ENCODE measurements at places on chromosomes 6 and 20. TPM values are rescaled to one million over a fixed set of nuclear protein-coding genes. Genes with fewer than 3 reads are reported as not detected.

- no peak for DNase-seq
- H3K36me3 ChIP-seq, result no peaks in the 10 kb centered on the region
- no peaks in the 10 kb centered on the region for H3K4me1 ChIP-seq
- H3K4me3 ChIP-seq, result no peak overlapping the region
- no peaks in the 10 kb centered on the region for H3K27me3 ChIP-seq
Measured at GRCh38 chr20:60203451-60203850, 245.2 kb downstream of the CDH26 start.

GRCh38 chr20:32112841-32113240 lies 3.3 kb downstream of the TM9SF4 start:
- DNase-seq, result no peak
- H3K27me3 ChIP-seq, result no peaks in the 10 kb centered on the region
- H3K4me1 ChIP-seq, result peaks cover 6% of the 10 kb centered on the region
- H3K36me3 ChIP-seq, result no peaks in the 10 kb centered on the region
- H3K4me3 ChIP-seq, result no peak overlapping the region
- H3K27ac ChIP-seq, result no peak overlapping the region

DNA sequence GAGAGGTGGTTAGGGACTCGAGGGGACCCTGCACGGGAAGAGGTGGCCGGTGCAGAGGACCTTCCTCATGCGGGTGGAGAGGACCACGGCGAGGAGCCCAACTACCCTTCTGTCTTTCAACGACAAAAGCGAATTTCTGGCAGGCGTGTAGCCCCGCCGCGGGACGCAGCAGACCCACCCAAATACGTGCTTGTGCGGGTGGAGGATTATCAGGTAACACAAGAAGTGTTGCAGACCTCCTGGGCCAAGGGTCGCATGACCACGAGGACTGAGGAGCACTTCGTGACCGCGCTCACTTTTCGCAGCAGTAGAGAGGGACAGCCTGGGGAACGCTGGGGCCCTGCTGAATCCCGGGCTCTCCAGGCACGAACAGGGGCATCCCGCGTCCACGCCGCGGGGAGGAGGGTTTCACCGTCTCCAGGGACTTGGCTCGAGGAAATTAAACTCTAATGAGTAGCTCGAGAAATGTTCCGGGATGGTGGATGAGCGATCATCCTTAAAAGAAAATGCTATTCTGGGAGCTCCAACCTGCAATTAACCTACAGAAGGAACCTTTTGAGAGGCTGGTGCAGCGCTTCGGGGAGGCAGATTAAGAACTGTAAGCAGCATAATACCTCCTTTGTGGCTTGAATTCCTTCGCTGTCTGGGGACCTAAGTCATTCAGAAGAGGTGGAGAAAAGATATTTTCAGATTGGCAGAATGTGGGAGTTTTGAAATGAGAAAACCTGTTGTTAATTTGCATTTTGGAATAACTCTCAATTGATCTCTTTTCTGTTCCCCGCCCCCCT lies 804 bp downstream of the C6orf141 start:
- H3K27ac ChIP-seq, result no peak overlapping the region
- no peaks in the 10 kb centered on the region for H3K27me3 ChIP-seq
- peaks cover 6% of the 10 kb centered on the region for H3K4me1 ChIP-seq
- peak overlapping the region; percentile 23 for H3K4me3 ChIP-seq
- no peaks in the 10 kb centered on the region for H3K36me3 ChIP-seq

DNA sequence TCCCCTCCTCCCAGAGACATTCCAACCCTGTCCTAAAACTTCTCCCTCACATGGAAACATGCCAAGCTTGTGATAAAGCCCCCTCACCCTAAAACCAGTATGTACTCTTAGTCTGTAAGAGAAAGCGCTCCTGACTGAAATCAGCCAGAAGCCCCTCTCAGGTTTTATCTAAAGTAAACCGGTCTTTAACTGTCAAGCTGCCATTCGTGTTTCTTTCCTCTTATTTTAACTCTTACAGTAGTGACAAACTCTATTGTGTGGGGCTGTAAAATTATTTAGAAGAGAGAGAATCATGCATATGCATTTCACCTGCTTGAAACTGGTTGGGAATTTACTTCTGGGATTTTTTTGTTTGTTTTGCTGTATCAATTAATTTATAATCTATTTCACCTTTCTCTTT lies 62.7 kb downstream of the FARS2 start:
- H3K36me3 ChIP-seq, result no peaks in the 10 kb centered on the region
- H3K4me1 ChIP-seq, result no peaks in the 10 kb centered on the region
- no peak for DNase-seq
- no peak overlapping the region for H3K27ac ChIP-seq
- no peaks in the 10 kb centered on the region for H3K27me3 ChIP-seq
- no peak overlapping the region for H3K4me3 ChIP-seq

DNA sequence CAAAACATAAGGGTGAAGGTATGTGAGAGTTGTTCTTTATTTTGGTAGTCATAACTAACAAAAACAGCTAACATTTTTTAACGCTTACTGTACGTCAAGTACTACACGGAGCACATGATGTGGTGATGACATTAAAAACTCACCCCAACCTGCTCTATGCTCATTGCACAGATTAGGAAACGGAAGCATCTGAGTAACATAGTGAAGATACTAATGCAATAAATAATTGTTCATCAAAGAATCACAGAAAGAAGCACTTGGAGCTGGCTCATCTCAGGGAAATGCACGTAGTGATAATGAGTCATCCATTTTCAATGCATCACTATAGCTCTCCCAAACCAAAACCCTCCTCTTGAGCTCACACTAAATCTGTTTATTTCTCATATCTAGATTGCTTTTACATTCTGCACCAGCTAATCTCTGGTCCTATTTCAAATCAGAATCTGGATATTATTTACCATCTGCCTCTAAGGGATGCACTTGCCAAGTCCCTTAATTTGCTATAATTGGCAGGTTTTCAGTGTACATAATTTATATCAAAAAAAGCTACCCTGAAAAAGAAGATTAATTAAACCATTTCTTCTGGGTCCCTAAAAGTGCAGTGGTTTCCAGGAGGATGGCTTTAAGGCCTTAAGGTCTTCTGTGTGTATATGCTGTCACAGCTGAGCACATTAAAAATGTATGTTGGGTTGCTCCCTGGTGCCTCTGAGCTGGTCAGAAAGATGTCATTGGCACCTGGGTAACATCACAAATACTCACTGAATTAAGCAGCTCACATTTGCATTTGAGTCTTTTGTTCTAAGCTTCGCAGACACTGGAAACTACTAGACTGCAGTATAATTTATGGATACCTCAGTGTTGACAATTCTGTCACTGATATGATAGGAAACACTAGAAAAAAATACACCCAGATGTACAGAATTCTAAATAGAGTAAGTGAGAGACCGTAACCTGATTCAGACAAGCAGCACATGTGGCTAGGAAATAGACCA lies 677.4 kb upstream of the CITED2 start:
- DNase-seq, result no peak
- H3K27me3 ChIP-seq, result no peaks in the 10 kb centered on the region
- no peaks in the 10 kb centered on the region for H3K4me1 ChIP-seq
- no peak overlapping the region for H3K4me3 ChIP-seq

GRCh38 chr6:72350296-72350881 lies 271.5 kb upstream of the KCNQ5 start:
- H3K27me3 ChIP-seq, result no peaks in the 10 kb centered on the region
- H3K4me1 ChIP-seq, result no peaks in the 10 kb centered on the region
- H3K27ac ChIP-seq, result no peak overlapping the region
- no peak for DNase-seq
- no peaks in the 10 kb centered on the region for H3K36me3 ChIP-seq
- no peak overlapping the region for H3K4me3 ChIP-seq

GRCh38 chr20:61331543-61331942 lies 79.5 kb downstream of the CDH4 start:
- no peak overlapping the region for H3K4me3 ChIP-seq
- no peaks in the 10 kb centered on the region for H3K36me3 ChIP-seq
- H3K27me3 ChIP-seq, result no peaks in the 10 kb centered on the region
- DNase-seq, result no peak

GRCh38 chr6:125250511-125250910 lies 51.3 kb downstream of the HDDC2 start:
- no peak overlapping the region for H3K27ac ChIP-seq
- no peaks in the 10 kb centered on the region for H3K27me3 ChIP-seq
- no peaks in the 10 kb centered on the region for H3K36me3 ChIP-seq
- H3K4me1 ChIP-seq, result no peaks in the 10 kb centered on the region
- no peak for DNase-seq

- H3K4me1 ChIP-seq, result no peaks in the 10 kb centered on the region
- no peaks in the 10 kb centered on the region for H3K27me3 ChIP-seq
- H3K4me3 ChIP-seq, result no peak overlapping the region
- no peaks in the 10 kb centered on the region for H3K36me3 ChIP-seq
- DNase-seq, result no peak
Measured at GRCh38 chr20:3364323-3365013, 43.0 kb downstream of the DNAAF9 start.

GRCh38 chr6:131916847-131917246 lies 34.3 kb downstream of the CCN2 start:
- no peaks in the 10 kb centered on the region for H3K4me1 ChIP-seq
- no peaks in the 10 kb centered on the region for H3K27me3 ChIP-seq
- H3K4me3 ChIP-seq, result no peak overlapping the region
- no peak overlapping the region for H3K27ac ChIP-seq
- no peaks in the 10 kb centered on the region for H3K36me3 ChIP-seq
- no peak for DNase-seq

DNA sequence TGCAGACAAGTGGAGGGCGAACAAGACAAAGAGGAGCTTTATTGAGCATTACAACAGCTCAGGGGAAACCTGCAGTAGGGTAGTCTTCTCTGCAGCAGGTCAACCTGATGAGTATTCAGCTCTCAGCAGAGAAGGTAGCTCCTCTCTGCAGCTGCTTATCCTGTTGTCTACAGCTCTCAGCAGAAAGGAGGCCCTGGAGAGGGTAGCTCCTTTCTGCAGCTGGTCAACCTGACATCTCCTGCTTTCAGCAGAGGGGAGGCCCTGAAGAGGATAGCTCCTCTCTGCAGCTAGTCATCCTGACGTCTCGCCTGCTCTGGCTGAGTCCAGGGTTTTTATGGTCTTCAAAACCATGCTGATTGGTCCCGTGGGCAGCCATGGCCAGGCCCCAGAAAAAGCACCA lies 113.6 kb downstream of the CD24 start:
- H3K27me3 ChIP-seq, result no peaks in the 10 kb centered on the region
- DNase-seq, result no peak
- no peak overlapping the region for H3K4me3 ChIP-seq
- H3K36me3 ChIP-seq, result no peaks in the 10 kb centered on the region

DNA sequence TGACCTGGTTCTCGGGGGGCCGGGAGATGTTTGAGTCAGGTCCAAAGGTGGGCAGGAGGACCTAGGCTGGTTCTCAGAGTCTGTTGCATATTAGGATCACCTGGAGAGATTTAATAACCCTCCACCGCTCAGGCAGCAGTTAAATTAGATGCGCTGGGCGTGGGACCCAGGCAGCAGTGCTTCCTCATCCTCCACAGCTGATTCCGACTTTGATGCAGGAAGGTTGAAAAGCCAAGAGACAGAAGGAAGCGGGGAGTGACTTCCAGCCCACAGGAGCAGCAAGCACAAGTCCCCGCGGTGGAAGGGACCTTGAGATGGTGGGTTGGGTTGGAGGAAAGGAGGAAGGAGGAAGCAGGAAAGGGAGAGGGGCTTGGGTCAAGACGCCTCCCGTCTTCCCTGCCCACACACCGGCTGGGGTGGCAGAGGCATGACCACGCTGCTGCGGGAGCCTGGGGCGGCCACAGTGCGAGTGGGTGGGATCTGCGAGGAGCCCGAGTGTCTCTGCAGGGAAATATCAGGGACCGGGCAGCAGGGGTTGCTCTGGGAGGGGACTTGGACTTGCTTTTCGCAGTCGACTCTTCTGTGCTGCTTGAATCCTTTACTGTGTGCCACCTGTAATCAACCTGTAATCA lies 146.0 kb downstream of the PHACTR3 start:
- H3K36me3 ChIP-seq, result no peaks in the 10 kb centered on the region
- H3K27me3 ChIP-seq, result peaks cover 9% of the 10 kb centered on the region
- H3K4me1 ChIP-seq, result no peaks in the 10 kb centered on the region
- no peak overlapping the region for H3K4me3 ChIP-seq

EGFL8 gene
- 19.5 TPM for total RNA-seq

VEGFA gene
- total RNA-seq, result 127 TPM

MAP3K4 gene
- total RNA-seq, result 26.2 TPM

CST5 gene
- not detected for total RNA-seq

CD93 gene
- 13.9 TPM for total RNA-seq

SLC22A2 gene
- not detected for total RNA-seq

OPRM1 gene
- total RNA-seq, result not detected

NOTCH4 gene
- 14.6 TPM for total RNA-seq
